ENCODE measurements at places on chromosomes 3 and 15.

- DNase-seq = peak; percentile 66
Measured at GRCh38 chr3:40317061-40317855, 7.8 kb downstream of the EIF1B start.

- no peak for DNase-seq
Measured at GRCh38 chr3:142168514-142168913, 19.2 kb upstream of the TFDP2 start.

DNA sequence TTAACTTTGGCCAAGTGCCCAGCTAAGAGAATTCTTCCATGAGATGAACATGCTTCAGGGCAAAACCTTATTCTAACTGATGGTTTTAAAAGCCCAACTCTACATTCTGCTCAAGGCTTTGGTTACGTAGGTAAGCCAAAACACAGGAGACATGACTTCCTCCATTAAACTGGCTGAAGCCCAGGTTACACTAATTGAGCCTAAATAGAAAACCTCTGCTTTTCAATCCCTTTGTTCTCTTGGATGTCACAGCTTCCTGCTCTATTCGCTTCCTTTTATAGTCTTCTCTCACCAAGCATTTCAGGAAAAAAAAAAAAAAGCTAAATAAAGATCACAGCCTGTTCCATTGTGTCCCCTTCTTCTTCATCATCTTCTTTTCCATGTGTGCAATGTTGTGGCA, 420.4 kb downstream of the TIGIT start:
- no peak for DNase-seq

- DNase-seq = no peak
Measured at GRCh38 chr3:18030371-18030870, 288.0 kb upstream of the TBC1D5 start.

- no peak for DNase-seq
Measured at GRCh38 chr15:70154718-70155347, 57.1 kb upstream of the TLE3 start.

DNA sequence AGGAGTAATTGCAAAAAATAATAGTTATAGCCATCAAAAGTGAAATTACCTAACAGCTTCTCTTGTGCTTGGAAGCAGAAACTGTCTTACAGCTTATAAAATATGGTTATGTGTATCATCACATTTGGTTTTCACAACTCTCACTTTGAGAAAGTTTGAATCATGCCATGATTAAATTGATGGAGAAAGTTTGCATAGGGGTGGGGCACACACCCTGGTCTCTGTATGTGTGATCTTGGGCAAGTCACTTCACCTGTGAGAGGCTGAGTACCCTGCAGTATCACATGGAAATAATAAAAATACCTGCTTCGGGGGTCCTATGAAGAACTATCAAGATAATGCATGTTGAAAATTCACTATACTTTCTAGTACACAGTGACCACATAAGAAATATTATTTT, 471.4 kb downstream of the RAP2B start:
- DNase-seq = no peak

DNA sequence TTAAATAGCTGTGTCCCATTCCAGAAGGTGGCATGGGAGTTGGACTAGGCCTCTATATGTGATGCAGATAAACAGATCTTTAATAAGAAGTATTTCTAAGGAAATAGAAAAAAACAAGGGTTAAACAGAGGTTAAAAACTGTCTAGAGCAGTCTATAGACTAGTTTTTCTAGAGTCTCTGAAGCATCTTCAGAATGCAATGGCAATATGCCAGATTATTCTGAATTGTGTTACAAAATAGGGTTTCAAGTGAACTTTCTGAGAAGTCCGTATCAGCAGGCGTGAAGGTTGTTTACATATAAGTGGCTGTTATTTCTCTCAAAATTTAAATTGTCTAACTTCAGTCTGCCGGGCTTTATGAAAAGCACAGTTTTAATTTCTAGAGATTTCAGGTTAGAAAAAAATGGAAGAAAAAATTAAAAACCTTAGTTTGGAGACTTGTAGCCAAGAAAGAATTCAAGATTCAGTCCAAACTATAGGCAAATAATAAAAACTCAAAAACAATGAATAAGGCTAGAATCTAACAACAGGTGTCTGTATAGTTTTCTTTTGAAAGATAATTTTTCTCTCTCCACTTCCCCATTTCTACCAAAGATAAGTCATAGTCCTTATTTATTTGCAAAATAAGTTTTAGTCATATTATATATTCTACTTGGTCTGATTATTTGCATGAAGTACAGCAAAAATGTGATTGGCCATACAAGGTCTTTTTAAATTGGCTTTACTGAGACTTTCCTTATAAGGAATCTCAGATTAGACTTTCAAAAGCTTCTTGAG, 55.2 kb downstream of the OSTN start:
- DNase-seq = no peak

GRCh38 chr3:135000465-135000864, 205.4 kb downstream of the EPHB1 start:
- DNase-seq = no peak

DNA sequence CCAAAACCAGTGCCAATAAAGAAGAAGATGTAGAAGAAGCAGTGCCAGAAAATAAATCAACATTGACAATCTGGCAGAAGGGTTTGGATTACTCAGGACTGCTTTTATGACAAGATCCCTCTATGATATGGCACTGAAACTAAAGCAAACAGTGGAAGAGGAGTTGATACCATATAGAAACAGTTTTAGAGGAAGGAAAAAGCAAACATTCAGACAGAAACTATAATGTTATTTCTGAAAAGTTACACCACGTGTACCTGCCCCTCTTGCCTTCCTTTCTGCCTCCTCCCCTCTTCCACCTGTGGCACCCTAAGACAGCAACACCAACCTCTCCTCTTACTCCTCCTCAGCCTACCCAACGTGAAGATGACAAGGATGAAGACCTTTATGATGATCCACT, 63.0 kb downstream of the SFMBT1 start:
- DNase-seq = no peak

- no peak for DNase-seq
Measured at GRCh38 chr15:93987068-93987467, 244.3 kb upstream of the MCTP2 start.

GRCh38 chr15:74767167-74768098, 14.4 kb upstream of the CSK start:
- DNase-seq = no peak

GRCh38 chr3:189824629-189825312, 193.6 kb downstream of the TP63 start:
- DNase-seq = peak; percentile 4

- no peak for DNase-seq
Measured at GRCh38 chr15:39181056-39181747, 399.7 kb upstream of the THBS1 start.

DNA sequence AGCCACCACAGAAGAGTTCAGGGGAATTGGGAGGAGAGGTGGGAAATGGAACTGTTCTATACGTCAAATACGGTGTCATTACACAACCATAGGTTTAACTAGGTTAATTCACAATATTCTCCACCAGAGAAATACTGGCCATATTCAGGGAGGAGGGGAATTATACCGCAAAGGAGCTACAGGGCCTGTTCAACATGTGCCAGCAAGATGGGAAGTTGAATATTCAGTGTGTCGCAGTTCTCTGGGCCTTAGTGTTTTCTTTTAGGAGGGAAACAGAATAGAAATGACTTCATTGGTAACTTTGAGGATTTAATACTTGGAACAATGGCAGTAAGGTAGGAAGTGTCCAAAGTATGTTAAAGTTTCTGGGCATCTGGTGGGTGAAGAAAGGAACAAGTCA, 18.0 kb upstream of the FBXW12 start:
- DNase-seq = no peak
